Stimulated activated CD4-positive, alpha-beta T cell treated with anti-CD3 and anti-CD28 coated beads, Interleukin-12 subunit alpha, Interleukin-12 subunit beta, amount 100 ng/mL, for 4 hours (primary cell): ENCODE measurements at places on chromosomes 7 and 10.

- DNase-seq: no peak
Observed at GRCh38 chr10:18860631-18861240, 187.9 kb upstream of the MALRD1 start.

- no peak for DNase-seq
Observed at GRCh38 chr10:94065362-94065761, 71.6 kb downstream of the PLCE1 start.

- no peak for DNase-seq
Observed at GRCh38 chr10:70475661-70476060, 2.9 kb upstream of the PALD1 start.

DNA sequence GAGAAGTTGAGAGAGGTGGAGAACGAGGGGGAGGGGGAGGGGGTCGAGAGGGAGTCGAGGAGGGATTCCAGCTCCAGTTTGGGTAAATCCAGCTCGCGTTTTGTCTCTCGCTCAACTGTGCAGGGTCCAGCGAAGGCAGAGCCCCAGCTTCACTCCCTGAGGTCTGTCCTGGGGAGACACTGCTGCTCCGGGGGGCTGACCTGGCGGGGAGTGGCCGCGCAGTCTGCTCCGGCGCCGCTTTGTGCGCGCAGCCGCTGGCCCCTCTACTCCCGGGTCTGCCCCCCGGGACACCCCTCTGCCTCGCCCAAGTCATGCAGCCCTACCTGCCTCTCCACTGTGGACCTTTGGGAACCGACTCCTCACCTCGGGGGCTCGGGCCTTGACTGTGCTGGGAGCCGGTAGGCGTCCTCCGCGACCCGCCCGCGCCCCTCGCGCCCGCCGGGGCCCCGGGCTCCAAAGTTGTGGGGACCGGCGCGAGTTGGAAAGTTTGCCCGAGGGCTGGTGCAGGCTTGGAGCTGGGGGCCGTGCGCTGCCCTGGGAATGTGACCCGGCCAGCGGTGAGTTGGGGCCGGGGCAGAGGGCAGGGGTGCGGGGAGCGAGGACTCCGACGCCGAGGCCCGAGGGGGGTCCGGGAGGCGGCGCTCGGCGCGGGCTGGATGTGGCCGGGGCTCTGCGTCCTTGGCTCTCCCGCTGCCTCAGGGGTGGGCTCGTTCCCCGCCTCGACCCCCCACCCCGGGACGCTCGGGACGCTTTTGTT, at the start of gene TET1:
Gene TET1 (plus strand): TSS at position 152 of the 757 bp plus-strand sequence. CDS start 12,002 bp downstream, outside the sequence.
- DNase-seq: peak; percentile 8

- DNase-seq: no peak
Observed at GRCh38 chr7:7696458-7697119, 21.8 kb downstream of the RPA3 start.

DNA sequence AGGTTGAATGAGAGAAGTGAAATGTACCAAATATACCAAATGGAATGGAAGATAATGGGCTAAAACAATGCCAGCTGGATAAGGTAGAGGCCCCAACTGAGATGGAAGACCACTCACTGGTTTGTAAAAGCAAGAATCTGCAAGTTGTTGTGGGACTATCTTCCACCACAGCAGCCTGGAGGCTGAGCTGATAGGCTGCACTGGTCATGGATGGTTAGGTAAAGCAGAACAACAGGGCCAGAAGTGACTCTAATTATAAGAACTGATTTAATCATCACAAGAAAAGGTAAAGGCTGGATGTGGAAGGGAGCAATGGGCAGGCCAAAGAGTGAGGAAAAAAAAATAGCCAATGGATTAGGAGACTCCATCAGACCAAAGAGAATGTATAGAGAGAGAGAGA, 11.8 kb downstream of the TFEC start:
- no peak for DNase-seq

DNA sequence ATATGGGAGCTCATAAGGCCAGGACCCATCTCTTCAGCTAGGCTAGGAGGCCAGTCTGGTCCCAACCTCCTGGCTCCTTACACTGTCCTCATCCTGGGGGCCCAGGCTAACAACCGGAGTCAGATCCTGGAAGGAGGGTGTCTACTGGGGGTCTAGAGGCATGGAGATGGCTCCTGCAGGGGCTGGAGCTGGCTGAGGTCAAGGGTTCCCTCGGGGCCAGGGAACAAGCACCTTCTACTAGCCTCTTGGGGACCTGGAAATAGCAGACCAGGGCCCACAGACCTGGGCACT, 37.2 kb downstream of the CLRN3 start:
- no peak for DNase-seq

GRCh38 chr7:5500777-5501350, 77.2 kb upstream of the TNRC18 start:
- DNase-seq: no peak

DNA sequence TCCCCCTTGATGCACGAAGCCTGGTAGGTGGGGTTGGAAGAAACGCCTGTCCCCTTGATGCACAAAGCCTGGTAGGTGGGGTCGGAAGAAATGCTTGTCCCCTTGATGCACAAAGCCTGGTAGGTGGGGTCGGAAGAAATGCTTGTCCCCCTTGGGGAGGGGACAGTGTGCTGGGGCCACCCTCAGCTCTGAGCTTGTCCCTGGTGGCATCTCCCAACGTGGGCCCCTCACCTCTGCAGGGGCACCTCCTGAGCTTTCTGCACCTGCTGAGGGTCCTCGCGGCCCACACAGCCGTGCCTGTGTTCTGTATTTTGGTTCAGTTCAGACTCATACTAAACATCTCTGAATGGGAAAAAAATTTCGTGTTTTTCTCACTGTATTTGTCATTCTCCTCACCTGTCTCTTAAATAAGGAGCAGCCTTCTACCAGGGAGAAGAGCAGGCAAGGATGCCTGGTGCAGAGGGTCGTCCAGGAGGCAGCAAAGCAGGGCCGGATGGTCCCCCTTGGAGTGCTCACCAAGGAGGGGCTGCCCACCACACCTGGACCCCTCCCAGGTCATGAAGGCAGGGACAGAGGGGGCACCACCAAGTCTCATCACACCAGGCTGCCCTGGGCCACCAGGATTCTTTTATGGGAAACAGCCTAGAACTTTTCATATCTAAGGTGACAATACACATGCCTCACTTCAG, 24.7 kb downstream of the VIPR2 start:
- DNase-seq: no peak

DNA sequence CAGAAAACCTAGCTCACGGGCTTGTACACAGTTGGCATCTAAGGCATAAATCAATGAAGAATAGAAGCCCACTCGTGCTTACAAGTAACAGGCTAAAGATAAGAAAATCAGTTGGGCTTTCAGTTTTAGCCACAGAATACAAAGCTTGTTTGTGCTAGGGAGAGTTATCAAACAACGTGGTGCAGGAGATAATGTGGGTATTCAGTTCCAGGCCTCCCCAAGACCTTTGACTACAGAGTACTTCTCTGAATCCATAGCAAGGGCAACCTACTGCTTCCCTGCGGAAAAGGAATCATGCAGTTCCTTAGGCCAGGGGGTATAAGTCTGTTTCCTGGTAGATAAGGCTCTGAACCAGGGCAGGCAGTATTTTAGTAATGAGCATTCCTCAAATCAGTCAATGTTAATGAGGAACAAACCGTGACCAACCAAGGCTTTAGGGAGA, 219.5 kb upstream of the CSTF2T start:
- DNase-seq: no peak

- DNase-seq: no peak
Observed at GRCh38 chr10:97335188-97335619, 675 bp upstream of the FRAT2 start.

DNA sequence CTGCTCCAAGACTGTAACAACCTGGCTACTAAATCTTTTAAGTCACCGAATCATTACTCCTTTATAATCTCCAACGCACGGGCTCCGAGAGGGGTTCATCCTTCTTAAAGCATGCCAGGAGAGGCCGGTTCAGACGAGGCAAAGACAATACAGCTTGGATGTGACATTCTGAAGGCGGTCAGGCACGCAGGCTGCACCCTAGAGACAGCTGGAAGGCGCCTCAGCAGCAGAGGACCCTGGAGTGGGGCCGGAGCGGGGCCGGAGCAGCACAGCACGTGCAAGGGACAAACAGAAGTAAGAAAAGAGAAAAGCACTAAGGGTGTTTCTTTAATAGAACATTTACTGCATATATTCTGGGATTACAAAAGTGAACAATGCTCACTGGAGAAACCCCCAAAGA, 97.8 kb upstream of the PPP2R2D start:
- no peak for DNase-seq

DNA sequence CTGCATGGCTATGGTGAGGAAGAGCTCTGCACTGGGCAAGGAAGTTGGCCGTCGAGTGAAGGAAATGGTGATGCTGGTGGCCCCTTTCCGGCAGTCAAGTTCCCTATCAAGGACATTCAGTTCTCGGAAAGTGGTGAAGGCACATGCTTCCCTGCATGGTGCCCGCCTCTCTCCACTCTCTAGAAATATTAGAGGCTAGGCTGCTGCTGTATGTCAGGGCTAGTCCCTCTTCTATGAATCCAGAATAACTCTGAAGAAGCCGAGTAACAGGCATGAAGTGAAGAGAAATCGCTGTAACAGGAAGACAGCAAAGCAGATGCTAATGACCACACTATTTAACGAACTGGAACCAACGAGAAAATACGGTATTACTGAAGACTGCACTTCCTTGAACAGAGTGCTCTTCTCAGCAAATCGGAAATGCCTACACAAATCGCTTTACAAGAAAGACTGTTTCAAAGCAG, 5.4 kb downstream of the IDI1 start:
- DNase-seq: no peak

DNA sequence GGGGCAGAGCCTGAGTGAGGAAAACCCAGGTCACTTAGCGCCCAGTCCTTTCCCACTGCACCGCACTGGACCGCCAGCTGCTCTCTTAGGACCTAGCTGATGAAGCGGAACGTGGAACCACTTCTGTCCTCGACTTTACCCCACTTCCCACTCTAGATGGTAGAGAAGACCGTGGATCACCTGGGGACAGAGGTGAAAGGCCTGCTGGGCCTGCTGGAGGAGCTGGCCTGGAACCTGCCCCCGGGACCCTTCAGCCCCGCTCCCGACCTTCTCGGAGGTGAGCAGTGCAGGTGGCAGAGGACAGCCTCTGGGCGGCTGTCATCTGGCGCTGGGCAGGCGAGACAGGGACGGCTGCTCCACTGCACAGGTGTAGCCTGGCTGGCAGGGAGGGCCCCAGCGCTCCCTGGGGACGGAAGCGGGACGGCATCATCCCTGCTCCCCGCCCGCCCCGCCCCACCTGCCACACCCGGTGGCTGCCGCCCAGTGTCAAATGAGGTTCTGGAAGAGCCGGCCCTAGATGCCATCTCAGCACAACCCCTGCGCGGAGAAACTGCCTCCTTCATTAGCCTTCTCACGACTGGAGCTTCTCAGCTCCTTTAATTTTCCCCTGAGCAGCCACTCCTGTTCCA, 11.7 kb downstream of the PLAC9 start:
- DNase-seq: peak; percentile 21

DNA sequence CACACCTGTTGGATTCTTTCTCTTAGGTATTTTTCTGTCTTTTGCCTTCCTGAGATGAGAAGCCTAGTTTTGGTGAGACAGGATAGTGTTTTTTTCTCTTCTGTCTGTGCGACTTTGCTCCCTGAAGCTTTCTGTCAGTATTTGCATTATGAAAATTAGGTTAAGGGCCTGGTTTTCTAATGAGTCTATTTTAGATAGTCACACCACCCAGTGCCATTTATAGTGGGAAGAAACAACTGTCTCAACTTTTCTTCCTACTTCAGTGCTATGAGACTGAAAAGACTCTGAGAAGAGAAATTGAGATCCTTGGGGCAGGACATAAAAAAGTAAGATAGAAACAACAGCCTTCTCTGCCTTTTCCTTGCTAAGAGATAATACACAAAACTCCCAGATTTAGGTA, 53.6 kb downstream of the MINPP1 start:
- no peak for DNase-seq

- DNase-seq: no peak
Observed at GRCh38 chr10:125762692-125763648, 12.7 kb downstream of the MMP21 start.
